Stimulated activated CD4-positive, alpha-beta T cell treated with anti-CD3 and anti-CD28 coated beads, Interleukin-1b, Interleukin-23, amount 100 ng/mL, for 1 hour (primary cell): ENCODE measurements at places on chromosomes 1 and 21.

- no peak for DNase-seq
Measured at GRCh38 chr1:241525026-241525425, 5.5 kb upstream of the FH start.

- DNase-seq: no peak
Measured at GRCh38 chr1:87508247-87508787, 179.6 kb downstream of the LMO4 start.

- no peak for DNase-seq
Measured at GRCh38 chr1:15758953-15759661, 512 bp downstream of the FBLIM1 start.

DNA sequence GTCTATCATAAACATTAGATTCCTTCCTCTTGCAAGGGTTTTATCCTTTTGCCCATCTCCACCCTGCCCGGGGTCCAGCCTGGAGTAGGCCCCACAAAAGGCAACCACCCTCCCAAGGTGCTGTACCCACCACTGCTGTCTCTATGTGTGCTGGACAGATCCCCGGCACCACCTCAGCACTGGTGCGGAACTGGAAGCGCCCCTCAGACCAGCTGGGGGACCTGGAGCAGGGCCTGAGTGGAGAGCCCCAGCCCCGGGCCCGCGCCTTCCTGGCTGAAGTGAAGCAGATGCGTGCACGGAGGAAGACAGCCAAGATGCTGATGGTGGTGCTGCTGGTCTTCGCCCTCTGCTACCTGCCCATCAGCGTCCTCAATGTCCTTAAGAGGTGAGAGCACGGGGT, 5.9 kb downstream of the HCRTR1 start:
- no peak for DNase-seq

DNA sequence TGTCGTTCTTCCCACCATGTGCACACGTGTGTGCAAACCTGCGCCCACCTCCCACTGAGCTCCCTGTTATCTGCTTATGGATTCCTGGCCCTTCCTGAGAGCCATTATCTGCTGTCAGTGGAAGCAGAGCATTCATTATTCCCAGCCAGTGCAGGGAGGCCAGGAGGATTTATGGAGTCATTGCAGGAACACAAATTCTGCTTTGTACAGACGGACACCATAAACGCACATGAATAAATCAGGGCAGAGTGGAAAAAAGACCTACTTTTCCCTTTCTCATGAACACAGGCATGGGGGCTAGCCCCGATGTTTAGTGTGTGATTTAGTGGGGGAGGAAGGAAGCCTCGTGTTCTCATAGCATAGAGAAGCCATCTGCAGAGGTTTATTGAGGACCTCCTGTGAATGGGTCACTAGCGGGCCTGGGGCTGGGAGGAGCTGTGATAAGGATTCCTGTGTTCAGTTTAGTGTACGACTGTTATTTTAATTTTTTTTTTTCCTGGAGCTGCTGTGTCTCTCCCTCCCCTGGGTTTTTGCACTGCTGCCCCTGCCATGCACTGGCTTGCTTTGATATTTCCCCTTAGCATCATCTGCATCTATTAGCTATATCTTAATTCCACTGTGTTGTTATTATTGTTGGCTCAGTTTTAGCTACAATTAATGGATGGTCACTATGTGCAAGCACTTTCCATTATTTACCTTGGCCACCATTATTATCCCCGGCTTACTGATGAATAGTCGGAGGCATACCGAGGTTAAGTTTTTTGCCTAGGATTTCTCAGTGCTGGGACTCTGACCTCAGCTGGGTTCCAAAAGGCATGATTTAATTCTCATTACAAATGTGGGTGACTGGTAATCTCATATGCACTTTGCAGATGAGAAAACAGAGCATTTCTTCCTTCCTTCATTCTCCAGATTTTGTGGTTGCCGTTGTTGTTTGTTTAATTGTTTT, 33.0 kb downstream of the HUNK start:
- DNase-seq: no peak

DNA sequence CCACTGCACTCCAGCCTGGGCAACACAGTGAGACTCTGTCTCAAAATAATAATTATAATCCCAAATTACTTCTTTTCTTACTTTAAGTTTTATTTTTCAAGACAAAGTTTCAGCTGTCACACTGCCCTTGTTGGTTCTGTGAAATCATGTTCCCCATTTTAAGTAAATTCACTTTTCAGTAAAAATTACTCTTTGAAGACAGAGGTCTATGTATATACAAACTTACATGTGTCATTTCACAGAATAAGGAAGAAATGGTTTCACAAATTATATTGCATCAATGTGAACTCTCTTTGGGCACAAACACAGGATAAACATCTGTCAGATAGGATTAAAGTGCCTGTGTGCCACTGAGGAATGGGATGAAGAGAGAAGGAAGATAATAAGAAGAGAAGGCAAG, 33.1 kb upstream of the ETS2 start:
- DNase-seq: no peak

DNA sequence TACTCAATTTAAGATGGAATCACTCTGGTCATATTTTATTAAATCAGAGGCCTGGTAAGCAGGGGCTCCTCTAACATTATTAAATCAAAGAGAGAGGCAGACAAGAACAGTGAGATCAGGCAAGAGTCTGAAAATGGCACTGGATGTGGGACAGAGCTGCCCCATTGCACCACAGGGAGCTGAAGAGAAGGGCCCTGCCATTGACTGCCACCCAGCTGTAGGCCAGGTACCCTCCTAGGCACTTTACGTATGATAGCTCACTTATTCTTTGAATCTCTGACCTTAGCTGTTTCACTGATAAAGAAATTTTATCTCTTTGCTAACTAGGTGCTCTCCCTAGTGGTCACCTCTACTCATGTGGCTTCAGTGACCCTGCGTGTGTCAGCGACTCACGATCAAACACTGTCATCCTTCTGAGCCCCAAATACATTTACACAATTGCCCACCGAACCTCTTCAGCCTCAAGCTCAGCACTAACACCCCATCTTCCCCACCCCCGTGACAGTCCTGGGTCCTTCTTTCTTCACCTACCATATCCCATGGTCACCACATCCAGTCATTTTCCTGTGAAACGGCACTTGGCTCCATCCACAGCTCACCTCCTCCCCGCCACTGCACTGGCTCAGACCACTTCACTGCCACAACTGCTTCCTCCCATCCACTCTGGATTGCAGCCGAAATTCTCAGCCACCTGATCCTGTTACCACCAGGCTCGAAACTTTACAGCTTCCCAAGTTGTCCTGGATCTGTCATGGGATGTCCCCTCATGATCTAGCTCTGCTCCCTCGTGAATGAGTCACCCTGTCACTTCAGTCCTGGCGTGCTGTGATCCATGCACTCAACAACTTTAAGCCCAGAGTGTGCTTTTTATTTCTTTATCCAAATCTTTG, 97.3 kb upstream of the SYT6 start:
- DNase-seq: no peak

GRCh38 chr1:185768371-185768770, 34.2 kb downstream of the HMCN1 start:
- DNase-seq: no peak

- no peak for DNase-seq
Measured at GRCh38 chr1:107251839-107252238, 111.0 kb downstream of the NTNG1 start.

DNA sequence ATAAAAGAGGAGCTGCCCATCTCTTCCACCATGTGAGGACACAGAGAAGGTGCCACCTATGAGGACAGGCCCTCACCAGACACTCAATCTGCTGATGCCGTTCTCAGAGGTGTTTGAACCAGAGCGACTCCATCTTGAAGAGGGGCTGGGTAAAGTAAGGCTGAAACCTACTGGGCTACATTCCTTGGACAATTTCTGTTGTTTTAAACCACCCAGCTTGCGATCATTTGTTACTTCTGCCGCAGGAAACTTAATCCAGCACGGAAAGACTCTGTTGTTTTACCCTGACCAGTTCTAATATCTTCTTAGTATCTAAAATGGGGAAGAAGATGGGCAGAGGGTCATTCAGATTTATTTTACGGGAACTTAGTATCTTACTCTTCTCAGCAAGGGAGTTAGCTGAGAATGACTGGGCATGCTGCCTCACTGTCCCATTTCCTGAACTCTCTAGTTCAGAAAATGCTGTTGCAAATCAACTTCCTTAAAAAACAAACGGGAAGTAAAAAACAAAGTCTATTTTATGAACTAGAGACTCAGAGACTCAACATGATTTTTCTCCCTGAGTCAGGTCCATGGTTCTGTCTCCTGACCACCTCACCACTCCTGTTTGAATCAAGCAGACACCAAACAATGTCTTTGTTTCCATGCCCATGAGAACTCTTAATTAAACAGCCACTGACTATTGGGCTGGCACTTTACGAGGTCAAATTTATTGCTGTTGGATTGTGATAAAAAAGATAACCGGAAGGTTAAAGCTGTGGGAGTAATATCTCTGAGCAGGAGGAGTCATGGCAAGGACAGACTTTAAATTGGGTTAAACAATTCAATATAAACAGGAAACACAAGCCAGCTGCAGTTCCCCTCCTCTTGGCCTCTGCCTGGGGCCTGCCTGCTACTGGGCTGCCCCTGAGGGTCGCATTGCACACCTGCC, 23.8 kb upstream of the IFNAR1 start:
- no peak for DNase-seq

- no peak for DNase-seq
Measured at GRCh38 chr1:161070761-161071160, 1.1 kb upstream of the ARHGAP30 start.

GRCh38 chr1:218255090-218255489, 30.0 kb upstream of the RRP15 start:
- no peak for DNase-seq

- DNase-seq: no peak
Measured at GRCh38 chr1:201229095-201229494, 38.5 kb downstream of the IGFN1 start.

DNA sequence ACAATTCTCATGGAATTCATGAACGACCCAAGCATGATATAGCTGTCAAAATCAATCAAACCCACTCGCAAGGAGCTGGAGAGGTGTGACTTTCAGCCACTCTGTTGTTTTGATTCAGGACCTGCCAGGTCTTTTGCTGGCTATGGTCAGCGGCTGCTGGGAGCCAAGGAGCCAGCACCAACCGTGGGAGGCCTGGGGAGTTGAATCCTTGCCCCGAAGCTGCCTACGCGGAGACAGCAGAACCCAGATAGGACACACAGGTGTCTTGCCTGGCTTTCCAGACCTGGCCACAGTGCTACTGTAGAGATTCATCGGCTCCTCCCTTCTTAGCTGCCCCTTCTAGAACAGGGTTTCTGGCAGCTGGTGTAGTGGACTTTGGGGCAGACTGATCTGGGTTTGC, 42.7 kb downstream of the ZSCAN20 start:
- DNase-seq: no peak

DNA sequence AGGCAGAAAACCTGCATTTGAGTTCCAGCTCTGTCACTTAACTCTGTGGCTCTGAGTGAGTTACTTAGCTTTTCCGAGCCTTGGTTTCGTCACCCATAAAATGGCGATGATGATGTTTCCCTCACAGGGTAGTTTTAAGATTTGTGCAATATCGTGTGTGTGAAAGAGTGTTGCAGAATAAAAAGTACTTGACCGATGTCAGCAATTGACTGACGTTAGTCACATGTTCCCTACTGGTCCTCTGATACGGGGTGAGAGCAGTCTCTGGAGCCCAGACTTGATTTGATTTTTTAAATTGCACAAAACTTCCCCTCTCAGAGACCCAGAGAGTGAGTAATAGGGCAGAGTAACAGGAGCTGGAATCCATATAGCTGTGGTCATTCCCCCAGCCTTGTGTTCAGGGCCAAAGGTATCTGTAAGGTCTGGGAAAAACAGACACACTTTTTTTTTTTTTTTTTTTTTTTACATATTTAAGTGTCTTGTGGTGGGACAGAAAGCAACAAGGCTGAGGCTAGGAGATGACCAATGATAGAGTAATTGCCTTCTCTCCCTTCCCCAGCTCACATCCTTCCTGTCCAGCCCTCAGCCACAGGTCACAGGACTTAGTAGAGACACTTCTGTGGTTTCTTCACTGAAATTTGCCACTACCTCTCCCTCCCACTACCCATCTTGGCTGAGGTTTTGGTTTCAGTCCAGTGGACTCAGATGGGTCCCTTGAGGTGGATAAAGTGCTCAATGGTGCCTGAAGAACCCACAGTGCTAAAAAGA, 2.0 kb downstream of the FCER1G start:
- DNase-seq: no peak

DNA sequence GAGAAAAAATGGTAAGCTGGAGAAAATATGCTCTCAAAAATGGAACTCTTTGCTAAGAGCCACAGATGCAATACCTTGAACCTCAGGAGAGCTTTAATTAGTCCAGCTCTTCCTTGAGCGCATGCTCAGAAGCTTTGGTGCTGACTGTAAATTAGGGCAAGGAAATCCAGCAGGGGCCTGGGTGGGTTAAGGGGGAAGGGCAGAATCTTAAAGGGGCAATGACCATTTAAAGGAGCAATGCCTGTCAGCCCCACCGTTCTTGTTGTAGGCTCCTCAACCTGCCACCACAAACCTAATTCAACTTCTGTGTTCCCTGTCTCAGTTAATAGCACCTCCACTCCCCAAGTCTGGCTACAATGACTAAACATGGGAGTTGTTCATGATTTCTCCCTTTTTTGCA, 6.8 kb upstream of the SLC22A15 start:
- DNase-seq: no peak

DNA sequence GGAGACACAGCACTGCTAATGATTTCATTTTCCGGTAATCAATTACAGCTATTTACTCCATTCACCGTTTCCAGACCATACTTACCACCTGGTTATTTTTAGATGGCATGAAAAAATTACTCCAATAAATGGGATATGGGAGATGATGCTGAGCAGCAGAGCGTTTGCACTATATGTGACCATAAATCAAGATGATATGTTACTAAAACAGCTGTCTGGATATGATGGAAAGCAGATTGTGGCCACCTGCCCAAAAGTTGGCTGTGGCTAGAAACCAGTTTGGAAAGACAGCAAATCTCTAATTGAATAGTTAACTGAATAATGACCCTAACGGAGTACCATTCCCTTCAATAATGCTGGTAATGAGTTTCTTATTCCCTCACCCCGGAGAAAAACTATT, 22.5 kb upstream of the KCTD3 start:
- DNase-seq: no peak

GRCh38 chr1:111907321-111907720, 82.1 kb downstream of the KCND3 start:
- no peak for DNase-seq

GRCh38 chr1:185693654-185694053, 40.5 kb upstream of the HMCN1 start:
- no peak for DNase-seq

GRCh38 chr1:31413405-31414001, 490 bp downstream of the SERINC2 start:
- DNase-seq: no peak

GRCh38 chr21:32392299-32392879, 423 bp downstream of the URB1 start:
- DNase-seq: no peak

GRCh38 chr21:38897532-38898421, 92.0 kb downstream of the ETS2 start:
- DNase-seq: no peak
